Stimulated activated CD8-positive, alpha-beta memory T cell treated with anti-CD3 and anti-CD28 coated beads, Interleukin-4, amount 100 ng/mL, for 4 hours (primary cell): ENCODE measurements at places on chromosomes 7 and 10.

- no peak for DNase-seq
Measured at GRCh38 chr7:124390301-124390700, 357.4 kb upstream of the TMEM229A start.

GRCh38 chr10:131183546-131184045, 127.9 kb downstream of the TCERG1L start:
- no peak for DNase-seq

- DNase-seq, result no peak
Measured at GRCh38 chr10:13681095-13681494, 94.3 kb downstream of the PRPF18 start.

- DNase-seq, result no peak
Measured at GRCh38 chr10:102872163-102872562, 2.9 kb downstream of the AS3MT start.

GRCh38 chr10:124918906-124919305, 23.0 kb upstream of the ZRANB1 start:
- DNase-seq, result no peak
